ENCODE measurements at places on chromosomes 11 and 22.
A peak's percentile ranks its signal among the peaks of the same experiment; 100 is the strongest.

DNA sequence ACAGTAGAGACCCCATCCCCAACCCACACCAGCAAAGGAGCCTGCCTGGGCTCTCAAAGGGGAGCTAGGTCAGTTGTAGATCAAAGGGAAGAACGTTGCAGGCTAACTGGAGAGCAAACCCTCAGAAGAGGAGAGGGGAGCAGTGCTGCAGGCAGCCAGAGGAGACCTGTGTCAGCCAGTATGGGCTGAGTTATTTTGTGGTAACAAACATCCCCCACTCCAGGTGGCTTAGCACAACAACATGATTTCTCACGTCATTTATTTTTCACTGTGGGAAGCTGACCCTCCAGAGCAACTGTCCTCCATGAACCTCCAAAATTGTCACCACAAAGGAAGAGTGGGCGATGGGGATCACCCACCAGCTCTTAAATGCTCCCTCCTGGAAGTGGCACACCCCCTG lies 19.8 kb upstream of the SHANK2 start:
- no peak for DNase-seq

DNA sequence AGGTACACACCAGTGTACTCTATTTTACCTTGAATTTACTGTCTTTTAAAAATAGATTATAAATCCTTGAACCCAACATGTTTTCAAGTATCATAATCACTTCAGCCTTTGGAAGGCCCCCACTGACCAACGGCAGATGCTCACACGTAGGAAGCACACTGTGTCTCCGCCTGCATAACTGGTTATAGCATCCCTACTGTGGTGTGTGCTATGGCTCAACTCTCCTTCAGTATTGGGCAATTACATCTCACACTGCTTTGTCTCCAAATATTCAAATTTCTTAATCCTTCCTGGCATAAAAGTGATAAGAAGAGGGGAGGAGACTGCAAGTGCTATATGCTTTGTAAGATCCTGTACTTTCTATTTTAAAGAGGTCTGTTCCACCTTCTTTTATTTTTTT lies 165.7 kb downstream of the CADM1 start:
- DNase-seq = no peak

DNA sequence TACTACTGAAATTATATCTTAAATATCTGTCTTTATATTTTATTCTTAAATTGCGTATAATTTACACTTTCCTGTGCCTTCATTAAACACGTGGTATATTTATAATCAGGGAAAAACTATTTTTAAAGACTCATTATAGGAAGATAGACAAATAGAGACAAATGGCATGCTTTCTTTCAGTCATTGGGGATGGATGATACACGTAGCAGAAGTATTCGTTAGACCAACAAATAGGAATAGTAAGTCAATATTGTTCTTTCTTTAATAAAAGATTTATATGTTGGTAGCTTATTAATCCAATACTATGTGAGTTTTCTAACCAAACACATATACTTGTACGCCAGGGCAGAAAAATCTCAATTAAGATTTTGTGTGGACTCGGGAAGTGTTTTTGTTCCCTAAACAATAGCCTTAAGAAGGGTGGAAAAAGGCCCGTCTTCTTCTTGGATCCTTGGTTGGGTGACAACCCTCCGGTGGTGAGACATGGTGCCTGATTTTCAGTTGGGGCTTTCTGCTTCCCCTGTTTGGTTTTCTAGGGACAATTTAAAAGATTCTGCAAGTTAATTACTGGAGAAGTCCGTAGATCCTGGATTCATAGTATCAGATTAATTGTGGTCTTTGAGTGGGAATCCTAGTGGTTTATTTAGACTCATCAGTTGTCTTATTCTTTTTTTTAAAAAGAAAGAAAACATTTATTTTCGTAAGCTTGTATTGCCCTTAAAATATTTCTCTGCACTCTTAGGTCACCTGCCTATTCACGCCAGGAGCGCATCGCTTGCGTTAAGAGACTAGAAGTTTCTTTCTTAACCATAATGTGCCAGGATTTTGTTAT lies 83.5 kb upstream of the WNT7B start:
- no peak for DNase-seq

- no peak for DNase-seq
Observed at GRCh38 chr22:47032956-47033647, 270.7 kb downstream of the TBC1D22A start.

DNA sequence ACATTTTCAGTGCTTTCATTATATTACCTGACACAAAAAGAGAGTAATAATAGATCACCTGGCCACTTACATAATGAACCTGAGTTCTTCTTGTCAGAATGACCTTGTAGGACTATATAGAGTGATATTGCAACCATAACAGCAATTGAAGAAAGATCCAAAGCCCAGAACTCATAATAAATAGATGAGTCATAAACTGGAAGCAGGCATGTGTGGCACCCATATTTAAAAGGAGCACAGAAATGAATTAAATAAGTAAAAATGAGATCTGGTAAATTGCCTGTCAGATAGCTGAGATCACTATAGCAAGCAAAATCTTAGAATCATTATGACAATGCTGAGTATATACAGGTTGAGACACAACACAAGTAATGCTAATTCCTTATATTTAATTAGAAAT lies 331.8 kb downstream of the AASDHPPT start:
- no peak for DNase-seq

DNA sequence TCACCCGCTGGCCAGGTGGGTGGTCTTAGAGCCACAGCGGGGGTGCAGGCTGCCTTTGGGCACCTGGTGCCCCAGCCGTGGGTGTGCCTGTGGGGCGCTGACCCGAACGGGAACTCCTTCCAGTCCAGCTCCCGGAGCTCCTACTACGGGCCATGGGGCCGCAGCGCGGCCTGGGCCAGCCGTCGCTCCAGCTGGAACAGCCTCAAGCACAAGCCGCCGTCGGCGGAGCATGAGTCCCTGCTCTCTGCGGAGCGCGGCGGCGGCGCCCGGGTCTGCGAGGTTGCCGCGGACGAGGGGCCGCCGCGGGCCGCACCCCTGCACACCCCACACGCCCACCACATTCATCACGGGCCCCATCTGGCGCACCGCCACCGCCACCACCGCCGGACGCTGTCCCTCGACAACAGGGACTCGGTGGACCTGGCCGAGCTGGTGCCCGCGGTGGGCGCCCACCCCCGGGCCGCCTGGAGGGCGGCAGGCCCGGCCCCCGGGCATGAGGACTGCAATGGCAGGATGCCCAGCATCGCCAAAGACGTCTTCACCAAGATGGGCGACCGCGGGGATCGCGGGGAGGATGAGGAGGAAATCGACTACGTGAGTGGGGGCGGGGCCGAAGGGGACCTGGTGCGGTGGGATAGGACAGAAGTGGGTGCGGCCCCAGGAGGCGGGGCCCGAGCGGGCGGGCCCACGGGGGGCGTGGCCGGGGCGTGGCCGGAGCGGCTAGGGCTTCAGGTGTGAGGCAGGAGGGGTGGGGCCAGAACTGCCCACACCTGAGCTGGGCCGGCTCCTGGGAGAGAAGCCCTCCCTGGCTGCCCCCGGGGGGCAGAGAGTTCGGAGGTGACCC lies 91.5 kb downstream of the CACNA1I start:
- DNase-seq = no peak

GRCh38 chr11:135075740-135076139 lies 663.7 kb upstream of the B3GAT1 start:
- peak; percentile 55 for DNase-seq

DNA sequence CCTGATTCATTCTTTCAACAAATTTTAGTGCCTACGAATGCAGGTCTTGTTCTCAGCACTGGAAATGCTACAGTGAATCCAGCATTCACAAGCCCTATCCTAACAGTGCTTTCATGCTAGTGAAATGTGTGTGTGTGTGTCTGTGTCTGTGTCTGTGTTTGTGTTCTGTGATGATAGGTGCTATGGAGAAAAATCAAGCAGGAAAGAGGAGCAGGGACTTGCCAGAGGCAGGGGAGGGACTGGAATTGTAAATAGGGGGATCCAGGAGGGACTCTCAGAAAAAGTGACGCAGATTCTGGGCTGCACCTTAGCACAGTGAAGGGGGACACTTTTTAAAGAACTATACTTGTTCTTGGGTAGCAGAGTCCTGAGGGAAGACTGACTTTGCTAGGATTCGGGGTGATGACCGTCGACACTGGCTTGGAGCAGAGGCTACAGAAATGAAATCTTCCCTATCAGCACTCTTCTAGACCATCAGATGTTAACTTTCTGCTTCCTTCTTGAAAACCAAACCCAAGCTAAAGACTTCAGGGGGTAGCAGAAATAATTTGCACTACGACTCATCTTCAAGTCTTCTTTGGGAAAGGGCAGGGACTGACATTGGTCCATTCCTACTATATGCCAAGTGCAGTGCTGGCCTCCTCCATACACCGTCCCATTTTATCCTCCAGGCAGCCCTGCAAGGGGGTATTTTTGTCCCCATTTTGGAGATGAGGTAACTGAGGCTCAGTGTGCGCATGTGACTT lies 39.3 kb upstream of the PTPRJ start:
- DNase-seq = no peak

DNA sequence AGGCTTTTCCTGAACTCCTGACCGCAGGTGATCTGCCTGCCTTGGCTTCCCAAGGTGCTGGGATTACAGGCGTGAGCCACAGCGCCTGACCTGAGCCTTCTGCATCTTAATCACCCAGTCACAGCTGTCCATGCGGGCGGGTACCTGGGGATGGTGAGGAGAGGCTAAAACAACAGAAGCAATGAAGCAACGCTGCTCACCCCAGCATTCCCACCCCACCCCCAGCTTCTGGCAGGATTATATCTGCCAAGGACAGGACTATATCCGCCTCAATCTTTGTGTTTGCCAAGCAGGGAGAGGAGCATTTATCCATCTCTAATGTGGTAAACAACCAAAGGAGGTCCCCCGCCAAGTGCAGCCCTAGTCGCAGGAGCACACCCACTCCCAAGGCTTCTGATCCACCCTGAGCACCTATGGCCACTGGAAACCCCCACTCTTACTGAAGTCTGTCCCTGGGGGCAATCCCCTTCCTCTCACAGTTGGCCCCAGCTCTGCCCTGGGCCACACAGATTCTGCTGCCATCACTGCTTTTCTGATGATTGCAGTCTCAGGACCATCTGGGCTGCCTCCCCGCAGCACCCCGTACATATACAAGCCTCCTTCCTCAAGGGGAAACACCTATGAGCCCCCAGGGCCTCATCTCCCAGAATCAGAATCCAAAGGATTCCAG lies 8.8 kb upstream of the LGALS2 start:
- no peak for DNase-seq

GRCh38 chr22:46676881-46677280 lies 56.7 kb downstream of the GRAMD4 start:
- DNase-seq = no peak

GRCh38 chr11:12110714-12111548 lies 541 bp downstream of the MICAL2 start:
- peak; percentile 41 for DNase-seq

DNA sequence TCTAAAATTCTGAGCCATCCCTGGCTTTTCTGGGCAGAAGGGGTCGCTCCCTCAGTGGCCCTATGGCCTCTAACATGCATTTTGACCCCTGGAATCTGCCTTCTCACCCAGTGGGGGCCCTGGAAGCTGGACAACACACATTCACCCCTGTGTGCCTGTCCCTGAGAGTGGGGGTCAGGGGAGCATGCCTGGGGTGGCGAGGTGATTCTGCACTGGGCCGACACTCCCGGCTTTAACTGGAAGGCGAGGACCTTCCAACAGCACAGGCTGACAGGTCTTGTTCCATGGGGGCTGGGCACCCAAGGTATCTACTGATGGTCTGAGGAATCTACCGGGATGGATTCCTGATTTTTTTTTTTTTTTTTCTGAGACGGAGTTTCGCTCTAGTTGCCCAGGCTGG lies 10.7 kb downstream of the PPM1F start:
- no peak for DNase-seq

GRCh38 chr11:34064291-34064690 lies 12.8 kb downstream of the CAPRIN1 start:
- DNase-seq = no peak

DNA sequence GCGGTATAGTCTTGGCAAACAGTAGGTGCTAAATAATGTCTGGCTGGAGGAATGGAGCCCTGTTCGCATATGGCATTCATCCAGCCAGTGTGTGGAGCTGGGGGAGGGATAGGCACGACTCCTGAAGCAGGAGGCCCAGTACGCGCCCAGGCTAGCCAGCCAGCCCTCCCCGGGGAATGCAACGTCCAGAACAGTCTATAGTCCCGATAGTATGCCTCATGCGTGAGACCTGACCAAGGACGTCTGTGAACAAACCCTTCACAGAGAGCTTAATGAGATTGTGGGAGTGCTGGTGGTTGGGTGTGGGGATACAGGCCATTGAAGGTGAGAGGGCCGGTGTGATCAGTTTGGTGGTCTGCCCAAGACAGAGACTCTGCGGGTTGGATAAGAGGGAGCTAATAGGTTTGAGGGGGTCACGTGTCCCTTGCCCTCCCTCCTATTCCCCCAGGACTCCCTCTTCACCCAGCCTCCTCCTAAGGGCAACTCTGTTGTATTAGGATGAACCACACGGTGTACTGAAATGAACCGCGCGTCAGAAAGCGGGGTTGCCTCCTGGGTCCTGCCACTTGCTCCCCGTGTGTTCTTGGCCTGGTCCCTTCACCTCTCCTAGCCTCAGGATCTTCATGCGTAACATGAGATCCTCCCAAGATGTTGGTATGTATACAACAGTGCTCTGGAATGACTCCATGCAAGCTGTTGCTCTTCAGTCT lies 987 bp upstream of the GRIK4 start:
- no peak for DNase-seq

DNA sequence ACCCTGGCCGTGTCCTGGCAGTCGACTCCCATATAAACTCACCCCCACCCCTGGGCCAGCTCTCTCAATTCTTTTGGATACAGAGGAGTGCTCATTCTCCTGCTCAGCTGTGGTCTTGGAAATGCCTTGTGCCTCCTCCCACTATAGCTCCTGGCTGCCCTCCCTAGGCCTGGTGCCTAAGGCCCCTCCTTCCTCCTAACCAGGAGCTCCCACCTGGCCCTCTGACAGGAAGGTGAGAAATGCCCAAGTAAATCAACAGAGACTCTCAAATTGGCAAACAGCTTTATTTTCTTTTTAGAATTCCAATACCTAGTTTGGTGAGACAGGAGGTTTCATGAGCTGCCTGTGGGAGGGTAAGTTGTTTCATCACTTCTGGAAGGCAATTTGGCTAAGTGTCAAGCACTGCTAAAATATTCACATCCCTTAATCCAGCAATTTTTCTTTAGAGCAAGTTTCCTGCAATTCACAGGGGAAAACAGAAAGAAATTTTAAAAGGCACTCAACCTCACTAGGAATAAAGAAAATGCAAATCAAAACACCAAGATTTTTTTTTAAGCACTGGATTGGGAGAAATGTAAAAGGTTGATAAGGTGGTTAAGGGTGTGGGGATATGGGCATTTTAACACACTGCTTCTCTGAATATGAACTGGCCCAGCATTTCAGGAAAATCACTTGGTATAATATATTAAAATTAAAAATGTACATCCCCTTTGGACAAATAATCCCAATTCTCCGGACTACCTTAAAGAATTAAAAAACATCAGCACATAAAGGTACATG lies 209.7 kb upstream of the ARHGAP20 start:
- DNase-seq = peak; percentile 68

All from femur (tissue), 1 donor.